ENCODE measurements at places on chromosomes 6 and 20.

- DNase-seq, result no peak
These were observed 8.3 kb downstream of the NTSR1 start for GRCh38 chr20:62716941-62717310.

DNA sequence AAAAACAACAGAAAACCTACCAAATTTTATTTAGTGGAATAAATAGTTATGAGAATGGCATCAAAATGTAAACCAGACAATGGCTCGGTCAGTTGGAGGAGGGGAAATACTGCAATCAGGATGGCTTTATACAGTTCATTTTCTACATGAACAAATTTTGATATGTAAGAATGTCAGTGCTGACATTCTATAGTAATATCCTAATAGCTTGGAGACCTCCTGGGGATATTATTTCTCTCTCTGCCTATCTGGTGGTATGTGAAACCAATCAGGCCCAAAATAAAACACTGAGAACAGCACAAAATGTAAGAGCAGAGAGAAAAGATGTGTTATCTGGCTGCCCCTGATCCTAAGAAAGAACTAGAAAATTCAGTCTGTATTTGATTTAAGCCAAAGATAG, 327.7 kb downstream of the UBE3D start:
- DNase-seq, result no peak

DNA sequence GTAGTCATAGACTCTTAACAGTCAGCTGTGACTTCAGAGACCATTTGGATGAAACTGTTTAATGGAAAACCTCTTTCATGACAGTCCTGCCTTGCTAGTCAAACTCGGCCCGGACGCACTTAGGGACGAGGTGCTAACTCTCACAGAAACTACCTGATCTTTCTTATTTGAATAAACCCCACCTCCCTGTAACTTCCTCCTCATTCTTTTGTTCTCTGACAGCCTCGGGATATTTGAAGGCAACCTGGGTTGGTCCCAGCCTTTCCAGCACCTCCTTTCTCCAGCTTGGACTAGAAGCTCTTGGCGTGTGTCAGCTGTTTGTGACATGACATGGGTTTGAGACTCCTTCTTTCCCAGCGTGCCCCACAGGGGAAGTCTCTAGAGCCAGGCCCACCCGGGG, 175.3 kb upstream of the EXOC2 start:
- DNase-seq, result no peak

GRCh38 chr6:31614075-31614619, 887 bp upstream of the AIF1 start:
- DNase-seq, result no peak

DNA sequence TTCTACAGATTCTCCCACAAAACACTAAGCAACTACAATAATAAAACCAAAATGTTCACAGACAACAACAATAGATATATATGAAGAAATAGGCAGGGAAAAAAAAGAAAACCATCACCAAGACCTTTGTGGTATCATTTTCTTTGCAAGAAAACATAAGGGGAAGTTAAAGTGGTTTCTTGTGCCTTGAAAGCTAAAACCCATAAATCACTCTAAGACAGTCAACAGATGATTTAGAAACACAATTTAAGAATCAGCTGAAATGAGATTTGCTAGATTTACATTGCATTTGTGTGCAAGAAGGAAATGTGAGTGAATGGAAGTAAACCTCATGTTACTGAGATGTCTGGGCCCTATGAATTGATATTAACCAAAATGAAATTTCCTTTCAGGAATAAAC, 1265.4 kb upstream of the GJE1 start:
- no peak for DNase-seq

DNA sequence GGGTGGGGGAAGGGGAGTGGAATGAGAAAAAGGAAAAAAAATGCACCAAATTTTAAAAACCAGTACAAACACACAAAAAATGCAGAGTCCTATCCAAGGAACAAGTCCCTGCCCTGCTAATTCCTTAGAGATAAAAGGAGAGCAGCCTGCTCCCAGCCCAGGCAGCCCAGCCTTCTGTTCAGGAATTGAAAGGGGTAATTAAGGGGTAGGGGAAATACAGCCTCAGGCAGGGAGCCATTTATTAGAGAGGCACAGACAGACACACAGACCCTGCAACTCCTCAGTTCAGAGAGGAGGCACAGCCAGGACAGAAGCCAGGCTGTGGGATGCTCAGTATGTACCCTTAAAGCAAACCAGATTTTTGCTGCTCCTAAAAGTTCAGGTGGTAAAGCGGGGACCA, 137.2 kb downstream of the EYA2 start:
- no peak for DNase-seq

DNA sequence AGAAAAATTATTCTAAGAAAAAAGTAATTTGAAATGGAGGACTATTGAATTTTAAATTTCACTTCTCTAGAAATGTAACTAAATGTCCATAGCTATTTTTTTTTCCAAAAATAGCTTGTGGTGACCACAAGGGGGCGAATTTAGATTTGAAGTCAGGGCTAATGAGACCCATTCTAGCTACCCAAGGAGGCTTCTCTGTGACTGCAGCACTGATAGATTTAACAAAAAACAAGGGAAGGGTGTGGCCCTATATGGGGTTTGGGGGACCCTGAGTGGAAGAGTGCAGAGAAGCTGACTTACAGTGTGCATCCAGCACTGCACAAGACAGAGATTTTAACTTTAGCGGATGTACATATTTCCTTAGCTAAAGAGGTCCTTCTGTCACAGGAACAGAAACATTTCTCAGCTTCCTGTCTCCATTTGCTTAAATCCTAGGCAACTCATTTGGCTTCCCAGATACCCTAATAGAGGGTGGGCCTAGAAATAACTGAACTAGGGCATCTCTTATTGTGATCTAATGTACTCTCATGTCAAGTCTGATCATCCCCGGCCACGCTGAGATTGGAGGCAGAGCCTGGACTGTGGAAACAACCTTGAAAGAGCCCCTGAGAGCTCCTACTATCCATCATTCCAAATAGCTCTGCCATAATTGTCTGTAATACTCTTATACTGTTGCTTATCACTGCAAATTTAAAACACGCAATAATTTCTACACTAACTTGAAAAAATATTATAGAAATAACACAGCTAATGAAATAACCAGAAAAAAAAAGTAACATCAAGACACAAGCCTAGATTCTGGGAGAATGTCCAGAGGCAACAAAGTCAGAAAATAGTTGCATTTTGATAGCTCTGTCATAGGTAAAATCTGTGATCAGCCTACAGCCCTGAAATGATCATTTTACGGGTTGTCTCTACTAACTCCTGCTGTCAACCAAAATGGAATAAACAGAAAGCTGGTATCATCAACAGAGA, 93.6 kb downstream of the SNAP91 start:
- peak; percentile 31 for DNase-seq

GRCh38 chr6:166005401-166005943, 162.2 kb downstream of the TBXT start:
- DNase-seq, result no peak

- no peak for DNase-seq
These were observed 47.6 kb upstream of the ZNF337 start for GRCh38 chr20:25744261-25744660.

- DNase-seq, result peak; percentile 73
These were observed 792 bp upstream of the FUT9 start for GRCh38 chr6:96014846-96015517.

GRCh38 chr20:3014179-3014578, 29.2 kb upstream of the GNRH2 start:
- DNase-seq, result no peak

DNA sequence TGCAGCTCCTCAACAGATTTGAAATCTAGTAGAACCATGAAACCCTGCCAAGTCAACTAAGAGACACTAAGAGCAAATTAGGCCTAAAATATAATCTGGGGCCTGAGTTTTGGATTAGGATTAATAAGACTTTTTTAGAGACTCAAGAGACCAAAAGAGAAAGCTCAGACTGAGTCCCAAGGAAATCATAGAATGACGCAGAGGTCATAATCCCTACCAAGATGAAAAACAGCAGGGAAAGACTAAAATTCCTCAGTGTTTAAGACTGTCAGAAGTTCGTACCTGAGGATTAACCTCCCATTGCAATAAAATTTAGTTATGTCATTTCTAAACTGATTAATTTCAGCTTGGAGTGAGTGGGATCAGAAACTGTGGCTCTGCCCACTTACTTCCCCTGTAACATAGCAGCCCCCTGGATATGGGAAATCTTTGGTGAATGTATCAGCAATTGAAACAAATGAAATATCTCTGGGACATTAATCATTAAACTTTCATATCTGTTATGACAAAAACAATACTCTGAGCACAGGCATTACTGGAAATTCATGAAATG, 200.3 kb downstream of the EDN1 start:
- no peak for DNase-seq

DNA sequence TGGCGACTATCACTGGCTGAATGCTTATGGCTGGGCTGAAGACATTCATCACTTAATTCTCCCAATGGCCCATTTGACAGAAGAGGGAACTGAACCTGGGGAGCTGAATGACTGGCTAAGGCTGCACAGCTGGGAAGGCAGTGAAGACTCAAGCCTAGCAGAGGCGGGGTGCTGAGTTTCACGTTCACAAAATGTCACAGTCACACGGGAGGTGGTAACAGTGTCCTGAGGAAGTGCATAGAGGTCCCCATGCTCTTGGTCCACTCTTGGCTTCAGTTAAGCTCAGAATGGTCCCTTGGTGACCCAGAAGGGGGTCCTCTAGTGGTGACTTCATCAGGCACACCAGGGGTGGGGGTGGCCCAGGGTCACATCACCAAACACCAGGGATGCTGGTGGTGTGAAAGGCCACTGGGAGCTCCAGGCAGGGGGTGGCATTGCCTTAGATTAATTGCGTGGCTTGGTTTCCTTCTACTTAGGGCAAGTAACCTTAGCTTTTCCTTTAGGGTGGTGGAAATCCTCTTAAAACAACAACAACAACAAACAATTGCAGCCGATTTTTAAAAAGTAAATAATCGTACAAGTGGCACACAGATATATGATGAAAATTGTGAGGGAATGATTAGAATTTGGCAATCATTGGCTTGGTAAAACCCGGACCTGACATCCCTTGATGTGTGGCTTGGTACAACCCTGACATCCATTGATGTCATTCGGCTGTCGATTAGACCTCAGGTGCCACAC, 45.0 kb downstream of the SULF2 start:
- DNase-seq, result no peak

GRCh38 chr6:149223120-149223903, 94.2 kb upstream of the TAB2 start:
- no peak for DNase-seq

DNA sequence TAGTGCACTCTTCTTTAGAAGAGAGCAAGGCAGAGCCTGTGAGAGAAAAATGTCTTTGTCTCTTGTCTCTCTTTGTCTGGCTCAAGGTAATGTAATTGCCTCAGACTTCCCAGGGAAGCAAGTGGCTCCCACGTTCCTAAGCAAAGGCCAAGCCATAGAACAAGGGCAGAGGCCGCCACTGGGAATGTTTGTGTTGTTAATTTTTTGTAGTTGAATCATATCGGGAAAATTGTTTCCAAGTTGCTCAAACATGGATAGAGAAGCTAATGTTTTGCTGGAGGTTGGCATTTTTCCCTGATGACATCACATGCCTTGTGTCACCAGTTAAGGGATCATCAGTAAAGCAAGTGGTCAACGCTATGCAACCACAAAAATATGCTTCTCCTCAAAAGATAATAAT, 211.5 kb upstream of the FOXA2 start:
- DNase-seq, result no peak

- DNase-seq, result no peak
These were observed 142.7 kb downstream of the PCSK2 start for GRCh38 chr20:17369506-17369905.

DNA sequence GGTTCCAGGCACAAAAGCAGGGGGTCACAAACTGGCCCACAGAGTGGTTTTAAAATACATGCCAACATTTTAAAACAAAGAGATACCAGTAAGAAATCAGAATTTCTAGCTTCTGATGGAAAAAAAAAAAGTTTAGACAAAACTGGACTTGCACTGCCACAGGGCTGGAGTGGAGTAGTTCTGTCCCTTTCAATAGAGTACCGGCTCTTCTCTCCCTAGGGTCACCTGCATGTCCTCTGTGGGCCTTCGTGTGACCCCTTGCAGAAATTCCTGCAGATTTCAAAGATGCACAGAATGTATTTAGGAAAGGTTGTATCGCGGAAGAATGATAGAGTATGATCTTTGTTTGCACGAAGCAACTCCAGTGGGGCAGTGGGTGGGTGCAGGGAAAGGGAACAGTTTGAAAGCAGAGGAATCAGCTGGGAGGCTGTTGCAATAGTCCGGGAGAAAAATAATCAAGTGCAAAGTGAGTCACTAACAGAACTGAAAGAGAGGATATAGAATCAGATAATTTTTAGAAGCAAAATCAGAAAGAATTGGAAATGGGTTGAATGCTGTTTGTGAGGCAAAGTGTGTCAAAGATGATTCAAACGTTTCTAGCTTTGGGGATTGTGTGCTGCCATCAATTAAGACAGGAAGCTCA, 97.3 kb upstream of the STXBP5 start:
- DNase-seq, result no peak

DNA sequence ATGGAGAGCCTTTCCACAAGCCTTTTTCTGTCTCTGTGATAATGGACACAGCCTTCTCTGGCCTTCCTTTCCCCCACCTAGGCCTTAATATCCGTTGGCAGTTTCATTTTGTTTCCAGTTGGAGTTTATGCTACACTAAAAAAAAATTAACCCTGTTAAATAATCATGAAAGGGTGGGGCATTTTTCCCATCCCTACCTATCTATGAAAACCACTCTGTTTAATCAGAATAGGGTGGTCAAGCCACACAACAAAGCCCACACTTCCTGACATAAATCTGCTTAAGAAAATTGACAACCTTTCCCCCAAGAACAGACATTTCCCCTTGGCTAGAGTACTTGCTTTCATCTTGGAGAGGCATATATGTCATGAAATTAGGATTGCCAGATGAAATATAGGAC, 14.2 kb downstream of the TXLNB start:
- no peak for DNase-seq

GRCh38 chr6:34285448-34286164, 36.8 kb upstream of the SMIM29 start:
- no peak for DNase-seq

- DNase-seq, result no peak
These were observed 60.6 kb downstream of the TOX2 start for GRCh38 chr20:43975096-43975768.

DNA sequence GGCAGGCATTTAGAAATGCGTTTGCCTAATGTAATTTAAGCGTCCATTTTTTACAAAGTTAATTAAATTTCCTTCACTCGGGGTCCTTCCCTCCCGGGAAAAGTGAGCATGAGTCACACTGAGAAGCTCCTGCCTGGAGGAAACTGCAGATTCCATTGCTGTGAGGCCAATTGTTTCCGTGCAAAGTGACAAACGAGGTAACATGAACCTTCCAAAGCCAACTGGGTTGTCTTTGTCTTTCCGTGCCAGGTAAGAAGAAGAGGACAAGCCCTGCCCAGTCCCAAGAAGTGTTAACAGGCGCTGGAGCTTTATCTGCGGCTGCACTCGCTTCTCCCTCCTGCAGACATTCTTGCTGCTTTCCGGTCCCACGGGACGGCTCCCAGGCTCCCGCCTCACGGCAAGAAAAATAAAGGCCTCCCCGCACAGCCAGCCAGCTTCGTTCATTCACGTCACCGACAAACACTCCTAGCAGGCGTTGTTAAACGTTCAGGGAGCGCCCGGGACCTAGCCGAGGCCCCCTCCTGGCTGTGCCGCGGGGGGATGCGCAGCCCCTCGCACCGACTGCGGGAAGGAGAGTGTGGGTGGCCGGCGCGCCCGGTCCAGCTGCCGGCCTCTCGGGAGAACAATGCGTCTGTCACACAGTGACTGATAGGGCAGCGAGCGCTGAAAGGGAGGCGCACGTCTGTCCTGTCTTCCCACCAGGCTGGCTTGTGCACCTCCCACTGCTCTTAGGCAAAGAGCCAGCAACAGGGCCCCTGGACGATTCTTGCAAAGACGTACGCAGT, 61.5 kb upstream of the HDDC2 start:
- peak; percentile 78 for DNase-seq
